ENCODE measurements at places on chromosomes 16 and 17.

- no peak for DNase-seq
These were observed 25.4 kb upstream of the ITGB4 start for GRCh38 chr17:75695830-75696271.

DNA sequence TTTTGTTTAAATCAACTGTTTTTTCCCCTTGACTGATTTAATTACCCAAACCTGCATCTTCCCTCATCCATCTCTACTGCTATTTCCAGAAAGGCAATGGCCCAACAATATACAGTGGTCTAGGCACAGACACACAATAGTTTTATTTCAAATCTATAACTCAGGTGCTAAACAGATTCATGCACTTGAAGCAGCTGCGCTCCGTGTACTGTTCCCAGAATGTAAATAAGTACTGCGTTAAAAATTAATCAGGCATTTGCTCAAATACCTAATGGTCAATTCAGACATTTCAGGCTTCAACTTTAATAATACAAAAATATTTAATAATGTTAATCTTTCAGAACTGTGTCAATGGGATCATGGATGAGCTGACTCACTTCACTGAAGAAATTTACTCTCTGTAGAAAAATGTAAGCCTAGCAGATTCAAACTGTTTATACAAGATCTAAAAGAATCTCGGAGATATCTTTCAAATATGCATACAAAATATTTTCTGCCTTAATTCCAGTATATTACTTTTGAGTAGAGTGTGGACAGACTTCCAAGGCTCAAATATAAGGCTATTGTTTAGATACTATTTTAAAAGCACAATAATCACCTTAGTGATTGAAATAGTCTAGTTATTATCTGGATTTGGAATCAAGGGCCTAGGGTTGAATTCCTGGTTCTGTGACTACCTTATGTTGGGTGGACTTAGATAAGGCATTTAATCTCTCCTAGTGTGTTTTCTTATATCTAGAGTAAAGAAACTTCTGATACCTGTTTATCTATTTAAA, 97.4 kb upstream of the PSMD7 start:
- no peak for DNase-seq

GRCh38 chr16:88339930-88340754, 42.6 kb upstream of the ZNF469 start:
- DNase-seq = no peak

- no peak for DNase-seq
These were observed 1.0 kb downstream of the KIFC3 start for GRCh38 chr16:57801098-57801808.

DNA sequence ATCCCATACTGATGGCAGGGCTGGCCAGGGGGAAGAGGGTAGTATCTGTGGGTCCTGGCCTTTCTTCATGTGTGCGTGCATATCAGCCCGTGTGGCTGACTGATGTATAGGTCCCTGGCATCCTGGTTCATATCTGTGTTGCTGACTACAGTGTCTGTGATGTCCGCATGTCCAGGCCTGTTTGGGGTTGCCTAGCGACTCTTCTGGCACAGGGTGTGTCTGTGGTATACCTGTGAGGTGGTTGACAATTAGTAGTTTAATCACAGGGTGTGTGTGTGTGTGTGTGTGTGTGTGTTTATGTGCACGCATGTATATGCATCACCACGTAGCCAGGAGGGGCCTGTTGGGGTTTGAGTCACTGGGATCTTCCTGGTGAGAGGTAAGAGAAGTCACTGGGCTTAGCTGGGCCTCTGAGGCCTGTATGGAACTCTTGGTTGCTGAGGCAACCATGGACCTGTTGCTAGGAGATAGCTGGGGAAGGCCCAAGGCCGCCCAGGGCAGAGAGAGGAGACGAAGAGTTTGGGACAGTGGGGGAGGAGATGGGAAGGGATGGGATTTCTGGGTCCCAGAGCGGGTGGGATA, 603 bp upstream of the TMEM95 start:
- no peak for DNase-seq

- DNase-seq = no peak
These were observed 23.0 kb downstream of the NSMCE1 start for GRCh38 chr16:27245276-27246172.

DNA sequence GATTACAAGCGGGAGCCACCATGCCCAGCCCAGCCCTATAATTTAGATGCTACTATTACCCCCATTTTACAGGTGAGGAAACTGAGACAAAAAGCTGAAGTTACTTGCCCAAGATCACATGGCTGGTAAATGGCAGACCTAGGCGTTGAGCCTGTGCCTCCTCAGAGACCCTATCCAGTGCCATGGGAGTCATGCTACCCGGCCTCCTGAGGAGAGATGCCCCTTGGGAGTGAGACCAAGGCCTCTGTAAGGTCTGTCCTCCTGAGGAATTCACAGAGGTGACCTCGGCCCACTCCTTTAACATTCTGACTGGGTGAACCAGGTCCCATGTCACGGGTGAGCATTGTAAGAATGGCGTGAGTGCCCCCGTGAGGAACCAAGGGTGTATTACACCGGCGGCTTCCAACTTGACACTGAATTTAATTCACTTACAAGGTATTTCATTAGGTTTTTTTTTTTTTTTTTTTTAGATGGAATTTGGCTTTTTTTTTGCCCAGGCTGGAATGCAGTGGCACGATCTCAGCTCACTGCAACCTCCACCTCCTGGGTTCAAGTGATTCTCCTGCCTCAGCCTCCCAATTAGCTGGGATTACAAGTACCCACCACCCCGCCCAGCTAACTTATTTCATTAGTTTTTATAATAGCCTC, 95.7 kb downstream of the ABCC6 start:
- peak; percentile 39 for DNase-seq

DNA sequence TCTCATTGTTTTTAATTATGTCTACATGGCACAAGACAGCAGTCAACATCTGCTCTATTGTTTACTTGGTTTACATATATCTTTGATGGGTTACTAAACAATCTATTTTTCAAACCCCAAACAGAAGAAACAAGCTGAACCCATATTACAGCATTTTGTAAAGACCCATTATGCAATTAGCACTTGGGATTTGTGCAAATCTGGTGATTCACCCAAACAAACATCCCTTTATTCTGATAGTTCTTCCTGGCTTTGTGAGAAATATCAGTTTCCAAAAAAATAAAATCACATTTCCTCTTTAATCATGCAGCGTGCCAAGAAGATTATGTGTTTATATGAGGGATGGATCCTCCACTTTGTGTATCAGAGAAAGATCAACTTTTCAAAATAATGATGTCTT, 16.8 kb upstream of the RBFOX1 start:
- DNase-seq = no peak

DNA sequence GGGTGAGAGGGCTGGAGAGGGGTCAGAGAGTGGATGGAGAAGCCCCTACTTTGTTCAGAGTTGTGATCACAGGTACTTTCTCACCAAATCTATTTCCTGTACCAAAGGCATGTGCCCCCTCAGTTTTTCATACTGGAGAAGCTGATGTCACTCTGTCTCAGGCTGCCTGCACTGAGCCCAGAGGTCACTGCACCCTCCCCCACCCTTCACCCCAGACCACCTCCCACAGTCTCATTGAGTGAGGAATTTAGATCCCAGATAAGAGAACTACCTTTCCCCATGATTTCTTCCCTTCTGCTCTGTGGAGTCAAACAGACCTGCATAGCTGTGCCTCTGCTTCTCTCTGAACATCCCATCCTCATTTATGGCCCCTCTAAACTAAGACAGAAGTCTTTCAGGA, 140.0 kb upstream of the IRX6 start:
- DNase-seq = no peak

GRCh38 chr16:27398894-27399853, 2.8 kb upstream of the IL21R start:
- no peak for DNase-seq

DNA sequence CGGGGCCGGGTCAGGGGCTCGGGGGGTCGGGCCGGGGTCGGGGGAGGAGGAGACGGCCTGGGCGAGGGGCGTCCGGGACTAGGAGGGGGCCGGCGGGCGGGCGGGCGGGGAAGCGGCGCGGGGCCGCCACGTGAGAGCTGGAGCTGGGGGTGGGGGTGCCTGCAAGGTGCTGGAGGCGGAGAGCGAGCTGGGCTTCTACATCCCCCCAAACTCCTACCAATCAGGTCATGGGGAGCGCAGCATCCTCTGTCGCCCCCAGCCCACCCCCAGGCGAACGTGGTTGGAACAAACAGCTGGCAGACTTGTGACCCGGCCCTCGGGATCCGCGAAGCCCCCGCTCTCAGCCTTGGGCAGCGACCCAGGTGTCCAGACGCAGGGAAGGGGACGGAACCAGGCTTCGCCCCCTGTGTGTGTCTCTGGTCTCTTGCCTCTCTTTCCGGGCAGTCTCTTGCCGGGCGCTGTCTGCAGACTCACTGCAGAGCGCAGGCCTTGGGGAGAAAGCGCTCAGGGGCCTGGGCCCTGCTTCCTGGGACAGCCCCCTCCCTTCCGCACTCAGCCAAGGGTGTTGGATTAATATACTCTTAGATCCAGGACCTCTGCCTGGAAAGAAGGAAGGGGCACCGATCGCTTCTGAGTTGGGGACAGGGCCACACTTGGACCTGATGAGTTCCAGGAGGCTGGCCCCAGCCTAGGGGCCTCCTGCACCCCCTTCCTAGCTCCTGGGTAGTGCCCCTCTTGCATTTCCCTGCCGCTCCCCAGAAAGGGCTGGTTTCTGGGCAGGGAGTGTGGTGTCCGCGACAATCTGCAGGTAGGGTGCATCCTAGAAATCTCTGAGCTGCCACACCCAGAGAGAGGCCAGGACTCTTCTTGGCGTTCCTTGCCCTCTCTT, 722 bp downstream of the RASL10B start:
- DNase-seq = no peak

DNA sequence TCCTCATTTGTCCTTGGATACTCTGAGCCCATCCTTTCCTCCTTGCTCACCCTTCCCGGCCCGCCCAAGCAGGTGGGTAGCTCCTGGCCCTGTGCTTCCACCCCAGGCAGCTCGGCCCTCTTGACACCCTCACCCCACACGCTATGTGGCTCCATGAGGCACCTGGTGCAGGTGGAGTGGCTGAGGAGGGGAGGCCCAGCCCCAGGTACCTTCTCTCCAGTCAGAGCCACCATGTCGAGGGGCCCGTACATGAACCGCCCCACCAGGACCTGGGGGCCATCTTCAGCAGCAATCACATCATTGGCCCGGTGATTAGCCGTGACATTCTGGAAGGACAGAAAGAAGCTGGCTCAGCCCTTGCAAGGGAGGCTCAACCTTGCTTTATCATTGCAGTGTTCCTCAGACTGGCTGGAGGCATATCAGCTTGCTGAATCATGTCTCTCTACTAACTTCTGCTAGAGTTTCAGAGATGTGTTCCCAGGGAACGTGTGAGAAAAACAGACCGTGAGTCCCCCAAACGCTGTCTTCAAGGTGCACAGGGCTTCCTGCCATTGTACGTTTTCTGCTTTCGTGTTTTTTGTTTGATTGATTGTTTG, 20.3 kb downstream of the PIMREG start:
- no peak for DNase-seq

DNA sequence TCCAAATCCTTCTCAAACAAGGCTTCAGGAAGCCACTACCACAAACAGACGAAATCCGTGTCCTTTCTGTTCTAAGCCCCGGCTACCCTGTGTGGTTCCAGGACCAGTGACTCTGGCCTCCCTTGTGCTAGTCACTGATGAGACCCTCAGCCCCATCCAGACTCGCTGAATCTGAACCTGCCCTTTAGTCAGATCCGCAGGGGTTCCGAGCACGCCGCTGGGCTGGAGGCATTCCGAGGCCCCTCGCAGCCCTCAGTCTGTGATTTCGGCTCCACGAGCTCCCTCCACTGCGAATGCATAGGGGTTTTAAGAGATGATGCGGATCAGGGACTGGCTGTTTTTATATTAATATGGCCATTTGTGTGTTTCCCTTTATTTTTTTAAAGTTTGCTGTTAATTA, 292.7 kb downstream of the IRF8 start:
- DNase-seq = no peak

DNA sequence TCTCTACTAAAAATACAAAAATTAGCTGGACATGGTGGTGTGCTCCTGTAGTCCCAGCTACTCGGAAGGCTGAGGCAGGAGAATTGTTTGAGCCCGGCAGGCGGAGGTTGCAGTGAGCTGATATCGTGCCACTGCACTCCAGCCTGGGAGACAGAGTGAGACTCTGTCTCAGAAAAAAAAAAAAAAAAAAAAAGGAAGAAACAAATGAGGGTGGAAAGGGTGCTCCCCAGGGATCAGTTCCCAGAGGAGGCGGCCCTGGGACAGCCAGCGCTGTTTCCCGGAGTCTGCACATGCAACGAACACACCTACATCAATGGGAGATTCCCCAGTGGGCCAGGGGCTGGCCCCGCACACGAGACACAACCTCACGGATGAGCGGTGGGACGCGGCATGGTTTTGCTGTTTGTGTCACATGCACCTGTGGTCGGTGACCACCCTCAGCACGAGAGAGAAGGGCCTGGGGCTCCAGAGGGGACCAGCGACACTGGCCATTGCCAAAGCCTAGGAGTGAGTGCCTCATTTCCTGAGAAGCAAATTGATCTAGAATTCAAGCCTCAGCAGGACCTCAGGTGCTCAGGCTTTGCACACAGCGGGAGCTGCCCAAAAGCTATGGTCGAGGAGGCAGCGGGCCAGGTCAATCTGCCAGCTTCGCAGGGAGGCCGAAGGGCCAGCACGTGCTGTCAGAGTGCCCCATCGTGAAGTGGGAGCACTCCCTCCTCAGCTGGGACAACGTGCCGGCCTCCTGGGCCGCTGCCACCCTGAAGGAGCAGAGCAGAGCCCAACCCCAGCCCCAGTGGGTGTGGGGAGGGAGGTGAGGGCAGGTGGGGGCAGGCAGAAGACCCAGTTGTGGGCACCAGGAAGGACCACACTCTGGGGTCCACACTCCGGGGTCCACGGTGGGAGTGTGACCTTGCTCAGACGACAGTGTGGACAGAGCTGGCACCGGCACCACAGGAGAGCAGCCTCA, 13.8 kb upstream of the WDR45B start:
- DNase-seq = no peak

- DNase-seq = no peak
These were observed 38.0 kb upstream of the CPHXL start for GRCh38 chr16:75764154-75764768.

GRCh38 chr17:52828621-52829020, 670.1 kb upstream of the CA10 start:
- DNase-seq = no peak

- DNase-seq = no peak
These were observed 2.7 kb downstream of the MYH13 start for GRCh38 chr17:10370016-10370608.

DNA sequence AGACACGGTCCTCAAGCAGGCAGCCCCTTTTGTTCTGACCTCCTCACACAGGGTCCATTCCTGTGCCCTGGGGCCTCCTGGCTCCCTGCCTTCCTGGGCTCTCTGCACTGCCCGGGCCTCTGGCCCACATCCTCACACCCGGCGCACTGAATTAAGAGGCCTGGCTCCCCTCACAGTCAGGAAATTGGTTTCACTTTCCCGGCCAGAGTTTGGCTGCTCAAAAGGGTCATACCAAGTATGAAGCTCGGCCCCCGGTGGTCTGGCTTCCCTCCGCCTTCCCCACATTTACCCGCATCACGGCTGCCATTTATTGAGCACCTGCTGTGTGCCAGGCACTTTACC, 220.0 kb downstream of the NTN1 start:
- DNase-seq = no peak

DNA sequence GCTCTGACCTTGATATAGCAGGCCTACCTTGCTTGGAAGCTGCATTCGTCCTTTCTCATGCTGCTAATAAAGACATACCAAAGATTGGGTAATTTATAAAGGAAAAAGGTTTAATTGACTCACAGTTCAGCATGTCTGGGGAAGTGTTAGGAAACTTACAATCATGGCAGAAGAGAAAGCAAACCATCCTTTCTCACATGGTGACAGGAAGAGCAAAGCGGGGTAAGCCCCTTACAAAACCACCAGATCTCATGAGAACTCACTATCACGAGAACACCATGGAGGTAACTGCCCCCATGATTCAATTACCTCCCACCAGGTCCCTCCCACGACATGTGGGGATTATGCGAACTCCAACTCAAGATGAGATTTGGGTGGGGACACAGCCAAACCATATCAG, 6.0 kb upstream of the MAPT start:
- no peak for DNase-seq

Data from stimulated activated CD8-positive, alpha-beta memory T cell treated with anti-CD3 and anti-CD28 coated beads, Interleukin-4, amount 100 ng/mL, for 1 hour (primary cell).